Stimulated activated CD8-positive, alpha-beta memory T cell treated with anti-CD3 and anti-CD28 coated beads, Interleukin-15, amount 100 ng/mL, for 4 hours (primary cell): ENCODE measurements at places on chromosomes 5 and 9.

- DNase-seq = no peak
These were observed 130.5 kb upstream of the ZNF608 start for GRCh38 chr5:124876983-124877382.

DNA sequence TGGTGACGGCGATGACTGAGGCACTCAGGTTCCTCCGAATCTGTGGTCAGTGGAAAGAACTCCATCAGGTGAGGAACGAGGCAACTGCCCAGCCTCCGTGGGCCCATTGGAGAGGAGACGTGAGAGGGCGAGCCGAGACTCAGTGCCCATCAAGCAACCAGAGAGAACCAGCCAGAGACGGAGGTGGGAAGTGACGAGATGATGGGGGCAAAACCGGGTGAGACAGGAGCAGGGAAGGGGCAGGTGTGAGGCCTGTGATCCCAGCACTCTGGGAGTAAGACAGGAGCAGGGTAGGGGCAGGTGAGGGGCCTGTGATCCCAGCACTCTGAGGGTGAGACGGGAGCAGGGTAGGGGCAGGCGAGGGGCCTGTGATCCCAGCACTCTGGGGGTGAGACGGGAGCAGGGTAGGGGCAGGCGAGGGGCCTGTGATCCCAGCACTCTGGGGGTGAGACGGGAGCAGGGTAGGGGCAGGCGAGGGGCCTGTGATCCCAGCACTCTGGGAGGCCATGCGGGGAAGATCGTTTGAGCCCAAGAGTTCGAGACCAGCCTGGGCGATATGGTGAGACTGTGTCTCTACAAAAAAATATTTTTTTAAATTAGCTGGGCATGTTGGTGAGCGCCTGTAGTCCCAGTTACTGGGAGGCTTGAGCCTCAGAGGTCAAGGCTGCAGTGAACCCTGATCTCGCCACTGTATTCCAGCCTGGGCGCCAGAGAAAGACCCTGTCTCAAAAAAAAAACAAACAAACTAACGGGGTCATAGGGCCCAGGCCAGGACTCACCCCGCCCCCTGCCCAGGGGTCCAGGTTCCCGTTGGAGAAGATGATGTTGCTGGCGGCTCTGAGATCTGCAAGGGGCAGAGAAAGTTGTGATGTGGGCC, 3.4 kb downstream of the DPP7 start:
- no peak for DNase-seq

DNA sequence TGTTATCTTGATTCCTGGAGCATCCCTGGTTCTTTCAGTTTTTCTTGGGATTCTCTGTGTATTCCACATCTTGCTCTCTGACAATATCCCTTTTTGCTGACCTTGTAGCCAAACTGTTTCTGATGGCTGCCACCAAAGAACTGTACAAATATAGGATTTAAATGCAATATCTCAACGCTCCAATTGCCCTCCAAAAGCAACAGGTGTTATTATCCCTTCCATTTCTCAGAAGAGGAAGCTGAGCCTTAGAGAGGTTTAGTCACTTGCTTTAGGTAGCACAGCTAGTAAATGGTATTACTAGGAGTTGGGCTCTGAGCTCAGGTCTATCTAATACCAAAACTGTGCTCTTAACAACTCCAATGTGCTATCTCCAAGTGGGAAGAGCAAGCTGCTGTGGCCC, 24.2 kb upstream of the HAND1 start:
- DNase-seq = no peak

- DNase-seq = no peak
These were observed 21.2 kb downstream of the GRIA1 start for GRCh38 chr5:153511622-153512021.

DNA sequence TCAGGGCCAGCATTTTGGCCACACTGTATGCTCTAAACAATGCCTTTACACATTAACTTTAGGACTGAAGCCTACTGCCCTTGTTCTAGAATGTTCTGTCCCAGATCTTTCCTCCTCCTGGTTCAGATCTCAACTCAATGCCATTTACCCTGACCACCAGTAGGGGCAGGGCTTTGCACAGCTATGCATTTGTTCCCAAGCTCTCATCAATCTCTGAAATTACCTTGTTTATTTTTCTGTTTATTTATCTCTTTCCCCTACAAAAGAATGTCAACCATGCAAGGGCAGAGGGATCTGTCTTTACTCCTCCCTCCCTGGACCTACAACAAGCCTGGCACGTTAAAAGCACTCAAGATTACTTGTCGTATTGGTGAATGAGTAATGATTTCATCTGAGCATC, 612.9 kb downstream of the BNC2 start:
- no peak for DNase-seq

DNA sequence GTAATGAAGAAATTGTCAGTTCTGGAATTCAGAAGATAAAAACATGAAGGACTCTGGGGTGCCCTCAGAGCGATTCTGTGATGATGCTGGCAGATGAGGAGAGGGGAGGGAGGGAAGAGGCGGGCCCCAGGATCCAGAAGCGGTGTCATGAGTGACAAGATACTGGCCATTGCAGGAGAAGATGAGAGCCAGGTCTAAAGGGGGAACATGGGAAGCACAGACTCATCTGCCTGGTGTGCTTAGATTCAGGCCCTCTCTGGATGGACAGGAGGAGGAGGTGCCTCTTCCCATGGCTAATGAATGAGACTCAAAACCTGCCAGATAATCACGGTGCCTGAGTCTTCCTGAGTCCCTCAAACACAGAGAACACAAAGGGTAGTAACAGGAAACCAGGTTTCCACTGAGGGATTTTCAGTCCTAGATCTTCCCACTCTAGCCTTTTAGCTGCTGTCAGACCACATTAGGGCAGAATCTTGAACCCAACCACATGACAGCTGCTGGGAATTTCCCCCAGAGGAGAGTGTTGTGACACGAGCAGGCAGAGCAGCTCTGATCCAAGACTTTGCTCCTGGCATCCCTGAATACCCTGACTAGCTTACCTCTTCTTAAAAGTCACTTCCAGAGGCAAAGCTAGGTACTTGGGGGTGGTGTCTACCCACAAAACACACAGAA, 28.2 kb upstream of the HSPA9 start:
- no peak for DNase-seq

DNA sequence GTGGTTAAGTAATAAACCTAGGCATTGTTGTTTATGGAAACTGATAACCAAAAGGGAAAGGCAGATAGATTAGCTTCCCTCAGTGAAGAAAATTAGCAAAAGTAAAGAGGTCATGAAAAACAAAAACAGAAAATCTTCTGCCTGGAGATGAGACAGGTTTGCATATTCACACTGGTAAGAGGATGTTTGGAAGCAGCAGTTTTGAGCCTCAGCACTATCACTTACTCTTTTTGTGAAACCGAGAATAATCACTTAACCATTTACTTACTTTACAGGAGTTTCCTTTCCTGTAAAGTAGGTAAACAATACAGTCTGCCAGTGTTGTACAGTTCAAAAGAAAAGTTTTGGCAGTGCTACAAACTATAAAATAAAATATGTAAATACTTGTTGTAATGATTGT, 35.5 kb upstream of the EMB start:
- DNase-seq = no peak

DNA sequence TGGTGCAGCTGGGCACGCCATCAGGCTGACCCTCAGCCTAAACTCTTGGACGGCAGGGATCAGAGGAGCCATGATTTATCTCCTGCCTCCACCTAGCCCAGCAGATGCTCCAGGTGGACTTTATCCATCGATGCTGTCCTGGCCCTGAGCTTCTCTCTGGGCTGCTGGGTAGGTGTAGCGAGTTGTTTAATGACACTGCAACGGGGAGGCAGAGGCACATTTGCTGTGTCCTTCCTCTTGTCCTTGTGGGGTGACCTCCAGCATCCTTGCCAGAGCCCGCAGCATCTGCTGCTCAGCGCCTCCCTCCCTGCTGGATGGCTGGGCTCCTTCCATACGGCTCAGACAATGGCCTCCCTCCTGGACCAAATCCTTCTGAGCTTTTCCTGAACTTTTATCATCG, 103.1 kb upstream of the IRX4 start:
- DNase-seq = no peak

DNA sequence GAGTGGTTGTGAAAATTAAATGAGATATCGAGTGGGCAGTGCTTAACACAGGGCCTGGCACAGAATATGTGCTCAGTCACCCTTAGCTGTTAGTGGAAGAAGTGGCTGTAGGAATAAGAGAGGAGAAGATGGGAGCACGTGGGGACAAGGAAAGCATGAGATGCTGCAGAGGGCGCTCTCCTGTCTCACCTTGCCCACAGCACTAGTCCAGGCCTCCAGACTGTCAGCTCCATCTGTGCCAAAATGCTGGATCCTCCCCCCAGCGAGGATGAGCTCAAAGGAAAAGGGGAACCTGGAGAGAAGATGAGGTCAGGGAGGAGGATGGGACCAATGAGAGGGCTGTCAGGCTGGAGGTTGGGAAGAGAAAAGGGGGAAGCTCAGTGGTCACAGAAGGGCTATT, 12.5 kb downstream of the ARAP3 start:
- DNase-seq = no peak
